LNCaP clone FGC (cell line): ENCODE measurements at places on chromosomes 7 and 10.

DNA sequence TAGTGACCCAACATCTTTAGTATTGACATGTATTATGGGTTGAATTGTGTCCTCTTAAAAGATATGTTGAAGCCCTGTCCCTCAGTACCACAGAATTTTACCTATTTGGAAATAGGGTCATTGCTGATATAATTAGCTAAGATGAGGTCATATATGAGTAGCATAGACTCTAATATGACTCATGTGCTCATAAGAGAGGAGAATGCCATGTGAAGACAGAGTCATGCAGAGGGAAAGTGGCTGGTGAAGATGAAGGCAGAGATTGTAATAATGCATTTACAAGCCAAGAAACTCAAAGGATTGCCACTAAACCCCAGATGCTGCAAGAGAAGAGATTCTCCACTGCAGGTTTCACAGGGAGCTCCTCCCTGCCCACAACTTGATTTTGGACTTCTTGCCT lies 496.4 kb downstream of the KIF20B start:
- DNase-seq = no peak

- DNase-seq = no peak
Measured at GRCh38 chr7:152866125-152866524, 106.6 kb downstream of the ACTR3B start.

DNA sequence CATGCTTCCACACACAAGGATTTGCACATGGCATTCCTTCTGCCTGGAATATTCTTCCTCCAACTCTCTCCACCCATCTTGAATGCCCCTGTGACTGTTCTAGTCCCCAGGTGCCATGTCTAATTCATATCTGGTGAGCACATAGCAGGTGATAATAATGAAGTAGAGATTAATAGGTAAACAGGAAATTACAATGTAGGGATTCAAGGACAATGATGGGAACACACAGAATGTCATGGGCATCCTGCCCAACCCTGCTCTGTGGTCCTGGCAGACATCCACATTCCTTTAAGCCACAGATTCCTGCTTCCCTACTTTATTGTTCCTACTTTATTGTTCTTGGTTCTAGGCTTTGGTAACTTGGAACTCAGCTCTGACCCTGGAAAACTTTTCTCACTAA lies 115.8 kb downstream of the THSD7A start:
- DNase-seq = peak; percentile 67

- DNase-seq = no peak
Measured at GRCh38 chr7:10644849-10645248, 328.8 kb upstream of the PHF14 start.

DNA sequence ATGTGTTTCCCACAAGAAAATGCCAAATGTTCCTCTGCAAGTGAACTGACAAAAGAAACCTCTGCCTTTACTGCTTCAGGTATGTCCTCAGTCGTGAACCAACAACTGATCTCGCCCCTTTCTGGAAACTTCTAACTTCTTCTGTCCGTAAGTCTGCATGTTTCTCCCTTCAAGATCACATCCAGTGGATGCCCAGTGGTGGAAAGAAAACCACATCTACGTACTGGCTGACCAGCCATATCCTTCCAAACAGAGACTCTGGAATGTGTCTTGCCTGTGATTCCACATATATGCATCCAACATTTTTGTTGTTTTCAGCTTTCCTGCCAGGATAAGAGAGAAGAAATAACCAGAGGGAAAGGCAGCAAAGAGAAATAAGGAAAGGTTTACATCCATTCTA lies 152.7 kb downstream of the GLI3 start:
- DNase-seq = no peak

GRCh38 chr7:228610-229009 lies 36.2 kb downstream of the FAM20C start:
- no peak for DNase-seq

GRCh38 chr10:89589101-89589720 lies 53.8 kb upstream of the SLC16A12 start:
- no peak for DNase-seq

DNA sequence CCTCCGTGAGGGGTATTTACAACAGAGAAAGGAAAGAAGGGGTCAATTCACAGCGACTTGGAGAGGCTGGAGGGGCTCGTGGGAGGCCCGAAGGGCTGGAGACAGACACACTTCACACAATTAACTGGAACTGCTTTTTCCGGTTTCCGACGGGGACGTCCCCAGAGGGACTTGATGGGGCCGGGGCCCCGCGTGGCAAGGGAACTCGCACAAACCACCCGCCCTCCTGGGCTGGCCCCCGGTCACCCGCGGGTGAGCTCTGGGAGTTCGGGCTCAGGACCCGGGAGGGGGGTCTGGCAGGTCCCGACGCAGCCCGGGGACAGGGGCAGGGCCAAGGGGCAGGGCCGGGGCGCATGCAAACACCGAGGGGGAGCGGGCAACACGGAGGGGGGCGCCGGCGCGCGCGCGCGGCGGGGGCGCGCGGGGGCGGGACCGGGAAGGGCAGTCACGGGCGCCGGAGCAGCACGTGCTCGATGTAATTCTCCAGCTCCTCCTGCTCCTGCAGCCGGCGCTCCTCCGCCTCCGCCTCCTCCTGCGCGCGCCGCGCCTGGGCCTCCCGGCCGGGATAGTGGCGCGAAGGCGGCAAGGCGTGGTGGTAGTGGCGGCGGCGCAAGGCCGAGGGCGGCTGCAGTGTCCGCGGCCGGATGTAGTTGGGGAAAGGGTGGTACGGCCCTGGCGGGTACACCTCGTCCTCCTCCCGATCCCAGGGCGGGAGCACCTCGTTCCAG lies 2.7 kb downstream of the VGF start:
- no peak for DNase-seq

DNA sequence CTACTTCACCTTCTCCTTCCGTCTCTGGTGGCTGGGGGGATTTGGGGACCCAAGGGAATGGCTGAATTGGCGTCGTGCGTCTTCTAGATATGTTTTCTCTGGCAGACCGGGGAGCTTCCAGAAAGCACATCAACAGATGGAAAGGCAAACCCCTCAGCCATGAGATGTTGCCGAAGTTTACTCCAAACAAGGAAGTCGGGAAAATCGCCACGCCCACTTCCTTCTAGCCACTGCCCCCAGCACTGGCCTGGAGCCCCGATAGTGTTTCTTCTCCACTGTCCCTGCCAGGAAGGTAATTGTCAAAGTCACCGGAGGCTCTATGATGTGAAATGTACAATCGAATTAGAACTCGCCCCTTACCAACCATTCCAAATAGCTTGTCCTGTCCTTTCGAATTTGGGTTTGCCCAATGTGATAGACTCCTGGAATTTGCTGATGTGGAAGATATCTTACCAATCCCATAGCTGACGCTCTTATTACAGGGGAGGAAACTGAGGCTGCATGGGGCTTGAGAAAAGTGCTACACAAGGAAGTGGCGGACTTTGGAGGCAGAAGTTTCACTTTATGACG lies 191.0 kb downstream of the LSM5 start:
- no peak for DNase-seq

DNA sequence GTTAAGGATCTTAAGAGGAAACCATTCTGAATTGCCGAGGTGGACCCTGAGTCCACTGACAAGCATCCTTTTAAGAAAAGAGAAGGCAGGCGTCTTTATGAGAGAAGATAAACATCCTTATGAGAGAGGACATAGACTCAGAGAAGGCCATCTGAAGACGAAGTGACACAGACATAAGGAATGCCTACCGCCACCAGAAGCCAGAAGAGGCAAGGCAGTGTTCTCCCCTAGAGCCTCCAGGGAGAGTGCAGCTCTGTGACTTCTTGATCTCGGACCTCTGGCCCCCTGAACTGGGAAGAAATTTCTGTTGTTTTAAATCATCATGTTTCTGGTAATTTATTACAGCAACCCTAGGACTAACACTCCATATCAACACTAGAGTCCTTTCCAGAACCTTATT lies 25.2 kb upstream of the ING3 start:
- DNase-seq = no peak

DNA sequence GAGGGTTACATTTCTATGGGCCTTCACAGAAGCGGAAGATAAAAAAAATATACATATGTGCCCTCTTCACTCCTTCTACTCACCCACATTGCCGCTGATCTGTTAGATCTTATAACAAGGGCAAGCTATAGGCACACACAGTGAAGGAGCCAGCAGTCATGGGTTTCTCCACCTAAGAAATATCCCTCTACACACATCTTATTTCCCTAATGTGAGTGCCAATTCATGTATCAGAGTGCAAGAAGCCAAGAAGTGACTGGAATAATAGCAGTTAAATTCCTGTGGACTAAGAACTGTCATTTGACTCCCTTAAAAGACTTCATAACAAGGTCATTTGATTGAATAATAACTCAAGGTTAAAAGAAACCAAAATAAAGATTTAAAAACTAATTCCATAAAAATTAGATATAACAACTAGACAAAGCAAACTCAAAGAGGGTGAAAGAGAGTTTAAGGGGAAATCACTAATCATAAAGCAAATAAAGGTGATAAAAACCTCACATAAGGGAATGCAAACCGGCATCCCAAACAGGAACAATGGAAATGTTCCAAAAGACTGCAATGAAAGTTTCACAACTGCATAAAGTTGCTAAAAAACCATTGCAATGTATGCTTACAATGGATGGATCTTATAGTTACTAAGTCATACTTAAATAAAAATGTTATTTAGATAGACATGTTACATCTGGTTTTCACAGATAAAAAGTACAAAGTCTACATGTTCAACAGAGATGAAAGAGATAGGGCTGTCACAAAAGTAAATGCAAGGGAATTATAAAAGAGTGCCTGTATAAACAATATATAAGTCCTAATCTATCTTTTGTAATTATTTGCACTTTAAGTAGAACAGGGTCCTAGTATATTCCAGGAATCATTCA lies 42.8 kb downstream of the ARHGAP21 start:
- peak; percentile 50 for DNase-seq

- DNase-seq = no peak
Measured at GRCh38 chr7:101511965-101512364, 117.1 kb downstream of the MYL10 start.

- no peak for DNase-seq
Measured at GRCh38 chr7:111513566-111513965, 48.7 kb downstream of the IMMP2L start.

GRCh38 chr7:85749696-85750453 lies 563.0 kb upstream of the SEMA3D start:
- no peak for DNase-seq

- no peak for DNase-seq
Measured at GRCh38 chr10:31912289-31912688, 16.3 kb downstream of the ARHGAP12 start.

DNA sequence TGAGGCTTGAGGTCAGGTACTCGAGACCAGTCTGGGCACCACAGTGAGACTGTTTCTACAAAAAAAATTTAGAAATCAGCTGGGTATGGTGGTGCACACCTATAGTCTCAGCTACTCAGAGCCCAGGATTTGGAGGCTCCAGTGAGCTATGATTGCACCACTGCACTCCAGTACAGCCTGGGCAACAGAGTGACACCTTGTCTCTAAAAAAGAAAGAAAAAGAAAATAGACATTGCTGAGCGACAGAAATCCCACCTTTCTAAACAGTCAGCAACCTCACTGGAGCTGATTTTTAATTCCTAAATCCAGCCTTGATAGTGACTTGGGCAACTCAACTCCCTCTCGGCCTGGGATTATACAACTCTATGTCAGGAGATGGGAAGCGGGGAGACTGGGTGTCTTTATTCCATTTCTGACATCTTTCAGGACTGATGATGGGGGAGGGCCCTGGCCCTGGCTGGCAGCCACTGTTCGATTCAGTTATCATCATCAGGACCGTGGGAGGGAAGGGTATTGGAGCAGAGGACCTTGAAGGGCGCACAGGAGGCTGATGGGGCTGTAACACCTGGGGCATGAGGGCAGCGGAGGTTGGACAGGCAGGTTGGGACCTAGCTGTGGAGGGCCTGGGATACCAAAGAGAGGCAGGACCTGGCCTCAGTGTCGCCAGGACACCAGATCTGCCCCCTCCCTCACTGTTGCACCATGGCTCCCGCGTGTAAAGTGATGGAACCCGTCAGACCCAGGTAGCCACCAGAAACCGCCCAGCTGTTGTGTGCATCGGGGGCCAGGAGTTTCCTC lies 14.7 kb downstream of the HSPB1 start:
- DNase-seq = no peak

- no peak for DNase-seq
Measured at GRCh38 chr7:99420213-99420612, 11.4 kb downstream of the BUD31 start.

GRCh38 chr7:151346-152050 lies 40.9 kb upstream of the FAM20C start:
- no peak for DNase-seq

DNA sequence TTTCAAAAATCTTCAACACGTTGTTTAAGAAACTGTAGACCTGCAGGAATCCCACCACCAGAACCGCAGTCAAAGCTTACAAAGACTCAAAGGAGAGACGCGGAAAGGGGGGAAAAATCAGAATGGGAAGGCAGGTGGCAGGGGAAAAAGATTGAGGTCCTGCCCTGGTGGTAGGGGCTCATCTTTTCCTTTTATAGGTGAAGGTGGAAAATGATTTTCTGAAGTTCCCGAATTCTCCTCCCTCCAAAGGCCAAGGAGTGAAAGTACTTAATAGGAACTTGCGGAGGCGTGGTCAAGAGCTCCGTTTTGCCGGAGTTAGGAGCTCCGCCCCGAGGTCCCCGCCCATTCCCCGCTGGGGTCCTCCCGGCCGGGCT lies 724 bp downstream of the BBIP1 start:
- peak; percentile 90 for DNase-seq

DNA sequence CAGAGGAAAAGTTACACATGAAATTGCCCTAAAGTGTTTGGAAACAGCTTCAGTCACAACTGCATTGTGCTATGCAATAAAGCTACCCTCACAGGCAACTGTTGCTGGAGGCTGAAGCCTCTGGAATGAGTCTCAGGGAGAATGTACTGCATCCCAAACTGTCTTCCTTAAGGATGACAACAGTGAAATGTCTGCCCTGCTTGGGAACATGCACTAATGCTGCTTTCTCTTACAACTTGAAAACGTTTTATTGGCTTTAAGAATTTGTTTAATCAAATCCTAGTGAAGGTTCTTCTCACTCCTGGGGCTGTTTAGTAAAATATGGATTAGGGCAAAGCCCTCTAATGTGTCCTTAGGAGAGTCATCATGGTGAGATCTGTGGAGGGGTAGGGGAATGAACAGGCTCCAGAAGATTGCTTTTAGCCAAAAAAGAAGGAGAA lies 215.4 kb downstream of the TWIST1 start:
- DNase-seq = no peak

- DNase-seq = no peak
Measured at GRCh38 chr10:117761695-117762094, 219.1 kb downstream of the EMX2 start.

GRCh38 chr10:100046021-100046486 lies 35.6 kb downstream of the CPN1 start:
- no peak for DNase-seq
